Bronchial epithelial cell (primary cell): ENCODE measurements at places on chromosomes 4 and X. TPM values are rescaled to one million over a fixed set of nuclear protein-coding genes. Genes with fewer than 3 reads are reported as not detected.

The ITIH6 gene
- total RNA-seq: not detected in 2 replicates

The DAPP1 gene
- total RNA-seq: 31.3 and 58.0 TPM in 2 replicates

The NLRP2B gene
- not detected in 2 replicates for total RNA-seq

The SMIM10 gene
- not detected in 2 replicates for total RNA-seq

The FDCSP gene
- not detected in 2 replicates for total RNA-seq

The SUPT20HL1 gene
- under 0.01 TPM in 1 of 2 replicates, not detected in the other for total RNA-seq

The PRKG2 gene
- 5.3 and 7.0 TPM in 2 replicates for total RNA-seq

The DDX53 gene
- total RNA-seq: not detected in 2 replicates

The PRDM5 gene
- total RNA-seq: 8.4 and 9.0 TPM in 2 replicates

The SSX4 gene
- not detected in 2 replicates for total RNA-seq

The BEX1 gene
- not detected in 2 replicates for total RNA-seq

The PRDM8 gene
- 0.26 and 0.53 TPM in 2 replicates for total RNA-seq

The DMRTC1 gene
- not detected in 2 replicates for total RNA-seq

The CCDC110 gene
- under 0.01 and 0.13 TPM in 2 replicates for total RNA-seq

The PPP4R3C gene
- not detected in 2 replicates for total RNA-seq

The FATE1 gene
- not detected in 2 replicates for total RNA-seq

The SAGE1 gene
- not detected in 2 replicates for total RNA-seq

The TEX11 gene
- not detected in 2 replicates for total RNA-seq

The S100P gene
- total RNA-seq: 641 and 928 TPM in 2 replicates

The CCNA2 gene
- 0.79 and 1.4 TPM in 2 replicates for total RNA-seq

The CRMP1 gene
- total RNA-seq: 0.13 TPM in 1 of 2 replicates, not detected in the other

The GAGE12J gene
- not detected in 2 replicates for total RNA-seq
